ENCODE measurements at places on chromosomes 12 and 14.

- H3K4me1 ChIP-seq = no peaks in the 10 kb centered on the region
- H3K4me3 ChIP-seq = no peak overlapping the region
- DNase-seq = no peak
- H3K36me3 ChIP-seq = no peaks in the 10 kb centered on the region
Measured at GRCh38 chr14:101743701-101744100, 17.8 kb upstream of the PPP2R5C start.

GRCh38 chr12:12794686-12795085 lies 9.2 kb downstream of the APOLD1 start:
- DNase-seq = no peak
- no peaks in the 10 kb centered on the region for H3K36me3 ChIP-seq
- no peak overlapping the region for H3K27ac ChIP-seq
- no peaks in the 10 kb centered on the region for H3K4me1 ChIP-seq
- no peak overlapping the region for H3K4me3 ChIP-seq

DNA sequence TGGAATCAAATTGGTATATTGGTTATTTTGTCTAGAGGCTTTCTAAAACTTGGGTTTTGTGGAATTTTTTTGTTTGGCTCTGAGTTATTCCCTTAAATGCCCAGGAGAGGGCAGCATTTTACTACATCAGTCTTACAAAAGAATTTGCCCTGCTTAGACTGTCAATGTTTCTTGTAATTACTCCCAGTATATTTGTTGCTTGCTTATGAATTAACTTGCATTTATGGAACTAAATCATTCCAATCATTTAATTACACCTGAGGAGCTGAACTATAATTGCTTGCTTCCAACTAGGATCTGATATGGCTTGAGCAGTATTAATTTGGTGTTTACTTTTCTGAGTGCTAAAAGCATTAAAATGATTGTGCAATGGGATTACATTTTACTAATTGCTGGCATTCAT lies 48.7 kb downstream of the MIPOL1 start:
- H3K27ac ChIP-seq = no peak overlapping the region
- no peaks in the 10 kb centered on the region for H3K27me3 ChIP-seq
- DNase-seq = no peak
- H3K4me3 ChIP-seq = no peak overlapping the region

DNA sequence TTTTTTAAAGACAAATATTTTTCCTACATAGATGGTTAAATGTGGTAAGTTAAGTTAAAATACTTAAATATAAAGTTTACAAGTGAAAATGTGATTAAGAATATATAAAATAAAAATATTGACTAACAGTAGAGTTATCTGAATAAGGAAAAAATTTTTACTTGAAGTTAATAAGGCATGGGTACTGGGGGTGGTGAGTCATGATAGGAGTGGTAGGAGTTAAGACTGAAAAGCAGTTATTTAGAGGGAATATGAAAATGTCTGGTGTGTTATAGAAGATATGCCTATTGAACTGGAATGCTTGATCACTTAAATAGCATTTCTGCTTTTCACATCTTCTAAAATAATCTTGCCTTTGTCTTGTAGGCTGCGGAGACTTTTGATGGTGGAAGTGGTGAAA lies 68.7 kb downstream of the CCDC91 start:
- H3K27ac ChIP-seq = no peak overlapping the region
- no peaks in the 10 kb centered on the region for H3K27me3 ChIP-seq
- no peak for DNase-seq
- H3K4me1 ChIP-seq = no peaks in the 10 kb centered on the region

DNA sequence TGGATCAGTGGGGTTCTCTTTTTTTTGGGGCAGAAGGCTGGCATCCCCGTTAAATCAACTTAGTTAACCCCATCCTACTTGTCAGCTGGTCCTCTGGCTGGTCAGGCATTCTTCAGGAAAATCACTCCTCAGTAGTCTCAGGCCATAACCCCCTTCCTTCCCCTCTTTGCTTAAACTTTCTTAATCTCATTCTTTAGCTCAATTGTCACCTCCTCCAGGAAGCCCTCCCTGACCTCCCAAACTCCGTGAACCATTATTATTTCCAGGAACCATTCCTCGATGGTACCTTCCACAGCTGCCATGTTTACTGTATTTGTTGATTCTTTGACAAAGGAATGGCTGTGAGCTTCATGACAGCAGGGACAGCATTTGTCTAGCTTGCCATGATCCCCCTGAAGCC lies 72.5 kb upstream of the FBXO21 start:
- no peak overlapping the region for H3K4me3 ChIP-seq
- no peaks in the 10 kb centered on the region for H3K4me1 ChIP-seq

DNA sequence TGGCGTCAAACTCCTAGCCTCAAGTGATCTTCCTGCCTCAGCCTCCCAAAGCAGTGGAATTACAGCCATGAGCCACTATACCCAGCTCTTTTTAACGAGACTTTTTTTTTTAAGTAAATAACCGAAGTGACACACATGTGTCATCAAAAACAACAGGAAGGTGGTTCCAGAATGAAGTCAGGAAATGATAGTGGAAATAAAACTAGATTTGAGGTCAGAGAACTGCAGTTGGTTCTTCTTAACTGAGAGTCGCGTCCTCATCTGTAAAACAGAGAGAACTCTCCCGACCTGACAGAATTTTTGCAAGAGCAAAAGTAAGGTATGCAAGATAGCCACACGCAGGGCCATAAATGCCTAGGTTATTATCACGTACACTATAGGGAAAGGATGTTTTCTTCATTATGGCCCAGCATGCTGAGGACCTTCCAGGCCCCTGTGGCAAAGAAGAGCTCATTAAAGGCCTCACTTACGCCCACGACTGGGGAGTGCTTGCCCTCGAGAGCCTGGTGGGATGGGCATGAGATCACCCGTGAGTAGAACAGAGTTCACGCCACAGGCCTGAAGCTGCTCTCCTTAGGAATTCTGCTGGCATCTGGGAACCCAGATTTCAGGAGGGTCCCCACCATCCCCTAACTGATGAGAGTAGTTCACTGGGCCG lies 67.2 kb downstream of the SCARB1 start:
- no peak for DNase-seq
- H3K4me3 ChIP-seq = no peak overlapping the region
- peaks cover 3% of the 10 kb centered on the region for H3K36me3 ChIP-seq
- H3K27ac ChIP-seq = no peak overlapping the region

- no peaks in the 10 kb centered on the region for H3K27me3 ChIP-seq
- H3K36me3 ChIP-seq = no peaks in the 10 kb centered on the region
- H3K4me3 ChIP-seq = no peak overlapping the region
- no peaks in the 10 kb centered on the region for H3K4me1 ChIP-seq
- no peak for DNase-seq
- no peak overlapping the region for H3K27ac ChIP-seq
Measured at GRCh38 chr12:20089077-20089476, 279.3 kb upstream of the PDE3A start.

DNA sequence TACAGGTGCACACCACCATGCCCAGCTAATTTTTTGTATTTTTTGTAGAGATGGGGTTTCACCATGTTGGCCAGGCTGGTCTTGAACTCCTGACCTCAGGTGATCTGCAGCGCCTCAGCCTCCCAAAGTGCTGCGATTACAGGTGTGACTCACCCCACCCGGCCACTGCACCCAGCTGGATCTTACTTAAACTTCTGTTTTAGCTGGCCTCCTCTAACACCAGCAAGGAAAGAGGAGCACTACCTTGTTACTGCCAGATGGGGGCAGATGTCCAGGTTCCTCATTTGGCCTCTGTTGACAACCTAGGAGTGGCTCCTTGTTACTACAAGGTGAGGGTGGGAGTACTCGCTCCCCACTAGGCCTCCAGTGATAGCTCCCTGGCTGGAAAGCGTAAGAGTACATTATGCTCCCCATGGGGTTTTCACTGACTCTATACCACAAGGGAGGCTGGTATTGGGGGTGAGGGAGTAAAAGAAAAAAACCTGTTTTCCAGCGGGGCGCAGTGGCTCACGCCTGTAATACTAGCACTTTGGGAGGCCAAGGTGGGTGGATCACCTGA lies 13.2 kb upstream of the ARF6 start:
- H3K4me1 ChIP-seq = no peaks in the 10 kb centered on the region
- no peak overlapping the region for H3K27ac ChIP-seq
- no peak for DNase-seq
- H3K4me3 ChIP-seq = no peak overlapping the region
- H3K27me3 ChIP-seq = no peaks in the 10 kb centered on the region

DNA sequence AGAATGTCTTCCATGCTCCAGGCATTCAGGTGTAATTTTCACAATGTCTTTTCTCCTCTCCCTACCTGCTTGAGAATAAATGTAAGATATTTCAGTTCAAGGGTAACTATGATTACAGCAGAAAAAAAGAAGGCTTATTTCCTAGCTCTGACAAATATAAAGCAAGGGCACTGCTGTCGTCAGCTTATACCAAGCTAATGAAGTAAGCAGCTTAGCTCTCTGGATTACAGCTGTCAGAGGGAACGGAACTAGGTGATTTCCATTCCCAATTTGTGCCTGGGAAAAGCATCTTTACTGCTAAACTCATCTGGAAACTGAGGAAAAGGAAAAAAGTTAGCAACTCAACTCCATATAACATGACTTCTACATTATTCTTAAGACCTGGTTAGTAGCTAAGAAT lies 56.5 kb downstream of the ZFYVE26 start:
- no peaks in the 10 kb centered on the region for H3K4me1 ChIP-seq
- H3K27ac ChIP-seq = no peak overlapping the region
- peaks cover 43% of the 10 kb centered on the region for H3K36me3 ChIP-seq
- no peaks in the 10 kb centered on the region for H3K27me3 ChIP-seq
- H3K4me3 ChIP-seq = no peak overlapping the region
- no peak for DNase-seq

GRCh38 chr12:53806721-53807120 lies 54.9 kb upstream of the CISTR start:
- H3K27me3 ChIP-seq = no peaks in the 10 kb centered on the region
- no peaks in the 10 kb centered on the region for H3K4me1 ChIP-seq
- no peak for DNase-seq
- H3K36me3 ChIP-seq = no peaks in the 10 kb centered on the region
- H3K27ac ChIP-seq = no peak overlapping the region
- H3K4me3 ChIP-seq = no peak overlapping the region

DNA sequence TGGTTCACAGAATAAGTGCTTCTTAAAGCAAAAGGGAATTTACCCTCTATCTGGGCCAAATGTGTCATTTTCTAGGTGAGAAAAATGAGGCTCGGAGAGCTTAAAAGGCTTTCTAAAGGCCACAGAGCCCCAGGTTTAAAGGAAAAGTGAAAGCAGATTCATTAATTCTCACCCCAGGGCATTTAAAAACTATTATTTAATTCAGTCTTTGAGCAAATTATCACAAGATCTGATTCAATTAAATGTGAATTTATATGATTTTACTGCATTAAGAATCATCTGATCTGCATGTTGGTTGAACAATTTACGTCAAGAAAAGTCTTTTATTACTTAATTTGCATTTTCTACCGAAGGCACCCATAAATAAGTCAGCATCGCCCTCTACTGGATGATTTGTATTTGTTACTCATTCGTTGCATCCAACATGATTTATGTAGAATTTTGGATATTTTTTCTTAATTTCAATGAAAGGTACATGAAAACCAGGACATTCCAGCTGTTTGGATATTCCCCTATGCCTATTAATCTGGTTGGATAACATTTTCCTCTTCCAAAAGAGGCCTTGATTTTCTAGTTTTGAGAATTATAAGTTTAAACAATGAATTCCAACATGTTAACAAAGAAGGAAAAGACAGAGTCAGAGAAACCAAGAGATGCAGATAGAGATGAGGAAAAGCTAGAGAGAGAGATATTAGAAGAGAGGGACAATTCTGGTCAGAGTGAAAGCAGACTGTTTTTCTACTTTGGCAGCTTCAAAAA lies 19.1 kb upstream of the DHRS7 start:
- peak overlapping the region; percentile 45 for H3K27ac ChIP-seq
- no peaks in the 10 kb centered on the region for H3K27me3 ChIP-seq
- no peak for DNase-seq
- no peaks in the 10 kb centered on the region for H3K4me1 ChIP-seq
- H3K4me3 ChIP-seq = peak overlapping the region; percentile 55
- no peaks in the 10 kb centered on the region for H3K36me3 ChIP-seq

GRCh38 chr12:53739214-53740129 lies 12.2 kb upstream of the CALCOCO1 start:
- H3K27ac ChIP-seq = no peak overlapping the region
- no peaks in the 10 kb centered on the region for H3K36me3 ChIP-seq
- no peak for DNase-seq
- peaks cover 12% of the 10 kb centered on the region for H3K4me1 ChIP-seq
- peak overlapping the region; percentile 60 for H3K4me3 ChIP-seq

DNA sequence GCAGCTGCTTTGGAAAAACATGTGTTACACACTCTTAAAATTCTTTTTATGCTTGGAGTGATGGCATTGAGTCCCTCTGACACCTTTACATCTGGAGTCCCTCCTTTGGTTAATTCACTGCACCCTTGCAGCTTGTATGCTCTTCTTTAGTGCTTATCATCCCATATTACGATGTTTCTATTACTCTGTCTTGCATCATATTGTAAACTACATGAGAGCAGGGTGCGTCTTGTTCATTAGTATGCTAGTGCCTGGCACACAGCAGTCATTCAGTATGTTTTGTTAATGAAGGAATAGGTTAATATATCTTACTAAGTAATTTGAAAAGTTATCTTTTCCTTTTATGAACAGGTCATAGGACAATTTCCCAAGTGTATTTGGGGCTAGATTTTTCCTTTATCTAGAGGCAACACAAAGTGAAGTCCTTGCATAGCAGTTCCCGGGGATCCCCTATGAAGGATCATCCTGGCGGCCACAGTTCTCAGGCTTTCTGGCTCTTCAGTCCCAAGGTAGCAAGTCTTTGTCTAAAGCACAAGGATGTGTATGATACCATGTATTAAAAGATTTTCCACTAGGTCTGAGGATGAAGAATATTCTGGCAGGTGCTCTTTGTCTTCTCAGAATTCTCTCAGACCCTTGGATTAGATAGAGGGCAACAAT lies 363.8 kb downstream of the FUT8 start:
- no peaks in the 10 kb centered on the region for H3K4me1 ChIP-seq
- H3K36me3 ChIP-seq = no peaks in the 10 kb centered on the region
- H3K27me3 ChIP-seq = no peaks in the 10 kb centered on the region
- DNase-seq = no peak

DNA sequence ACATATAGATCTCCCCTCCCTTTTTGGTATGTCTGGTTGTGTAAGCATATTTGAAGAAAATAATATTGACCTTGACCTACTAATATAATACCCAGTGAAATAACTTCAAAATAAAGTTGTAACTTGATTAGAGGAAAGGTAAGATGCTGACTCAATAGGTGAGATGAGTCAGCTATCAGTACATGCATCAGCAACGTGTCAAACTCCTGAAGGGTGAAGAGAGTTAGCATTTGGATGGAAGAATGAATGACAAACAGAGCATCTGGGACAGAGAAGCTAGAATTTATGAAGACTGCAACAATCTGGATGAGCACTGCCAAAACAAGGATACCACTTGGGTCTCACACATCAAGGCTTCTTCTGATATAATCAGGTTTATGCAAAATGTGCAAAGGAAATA lies 74.9 kb downstream of the PPP2R5E start:
- DNase-seq = no peak
- no peak overlapping the region for H3K27ac ChIP-seq
- H3K4me3 ChIP-seq = no peak overlapping the region
- H3K36me3 ChIP-seq = no peaks in the 10 kb centered on the region
- H3K27me3 ChIP-seq = no peaks in the 10 kb centered on the region

- no peak for DNase-seq
- no peak overlapping the region for H3K27ac ChIP-seq
- H3K4me3 ChIP-seq = no peak overlapping the region
- H3K36me3 ChIP-seq = no peaks in the 10 kb centered on the region
- no peaks in the 10 kb centered on the region for H3K27me3 ChIP-seq
Measured at GRCh38 chr14:53541411-53541810, 388.3 kb upstream of the DDHD1 start.

- no peaks in the 10 kb centered on the region for H3K36me3 ChIP-seq
- no peak for DNase-seq
- H3K4me3 ChIP-seq = no peak overlapping the region
- no peaks in the 10 kb centered on the region for H3K27me3 ChIP-seq
- peaks cover 24% of the 10 kb centered on the region for H3K4me1 ChIP-seq
Measured at GRCh38 chr12:29565727-29566126, 68.2 kb upstream of the OVCH1 start.
